Kidney epithelial cell (primary cell): ENCODE measurements at places on chromosomes 2 and 18. TPM values are rescaled to one million over a fixed set of nuclear protein-coding genes. Genes with fewer than 3 reads are reported as not detected.

Gene ELMOD3
- total RNA-seq, result 19.9 and 22.3 TPM in 2 replicates

Gene CREG2
- 0.07 and 0.17 TPM in 2 replicates for total RNA-seq

Gene AQP12A
- total RNA-seq, result not detected in 2 replicates

Gene AP1S3
- total RNA-seq, result 21.4 and 22.4 TPM in 2 replicates

Gene CCDC93
- total RNA-seq, result 33.6 and 47.0 TPM in 2 replicates

Gene ARHGAP15
- total RNA-seq, result not detected in 2 replicates

Gene TMBIM1
- 155 and 160 TPM in 2 replicates for total RNA-seq
